ENCODE measurements at places on chromosomes 11 and 22.

DNA sequence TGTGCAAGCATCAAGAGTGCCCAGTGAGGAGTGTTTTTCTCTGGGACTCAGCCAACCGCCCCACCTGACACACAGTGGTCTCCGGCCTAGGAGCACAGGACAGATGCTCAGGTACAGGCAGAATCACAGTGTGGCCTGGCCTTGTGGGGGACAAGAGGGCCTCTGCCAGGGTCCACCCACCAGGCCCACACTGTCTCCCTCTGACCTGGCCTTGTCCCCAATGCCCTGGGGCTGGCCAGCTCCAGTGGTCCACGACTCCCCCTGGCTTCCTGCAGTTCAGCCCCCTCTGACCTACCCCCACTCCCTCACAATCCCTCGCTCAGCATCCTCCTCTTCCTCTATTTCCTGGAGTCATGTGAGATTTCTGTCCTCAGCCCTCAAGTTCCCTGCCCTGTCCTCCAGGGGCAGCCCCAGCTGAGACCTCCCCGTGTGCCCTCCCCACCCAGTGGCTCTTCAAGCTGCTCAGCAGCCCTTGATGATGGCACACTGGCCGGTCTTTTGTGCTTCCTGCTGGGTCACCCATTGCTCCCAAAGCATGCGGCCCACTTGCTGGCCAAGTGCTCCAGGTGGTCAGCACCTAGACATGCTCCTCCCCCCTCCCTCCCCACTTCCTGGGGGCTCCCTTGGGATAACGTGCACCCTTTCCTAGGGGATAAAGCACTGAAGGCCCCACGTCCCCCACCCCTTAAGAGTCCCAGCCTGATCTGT, 1.7 kb downstream of the TSSK2 start:
- no peak for DNase-seq

DNA sequence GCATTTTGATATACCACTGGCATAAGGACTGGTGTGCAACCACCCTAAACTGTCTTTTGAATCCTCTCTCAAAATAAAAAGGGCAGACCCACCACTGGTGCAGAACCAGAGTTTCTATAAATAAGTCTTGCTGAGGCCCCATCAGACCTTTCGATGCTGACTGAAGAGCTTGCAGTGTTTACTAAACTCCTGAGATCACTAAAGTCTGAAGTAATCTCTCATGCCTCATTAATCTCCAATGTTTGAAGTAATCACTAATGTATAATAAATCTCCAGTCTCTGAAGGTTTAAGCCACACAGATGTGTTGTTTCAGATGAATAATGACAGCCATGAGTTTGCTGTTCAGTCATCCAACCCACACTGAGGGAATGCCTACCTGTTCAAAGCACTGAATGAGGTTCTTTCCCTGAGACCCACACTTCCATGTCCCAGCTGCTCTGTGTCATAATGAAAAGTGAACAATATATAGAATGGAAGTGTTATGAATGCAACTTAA, 50.6 kb upstream of the DEUP1 start:
- DNase-seq = no peak

DNA sequence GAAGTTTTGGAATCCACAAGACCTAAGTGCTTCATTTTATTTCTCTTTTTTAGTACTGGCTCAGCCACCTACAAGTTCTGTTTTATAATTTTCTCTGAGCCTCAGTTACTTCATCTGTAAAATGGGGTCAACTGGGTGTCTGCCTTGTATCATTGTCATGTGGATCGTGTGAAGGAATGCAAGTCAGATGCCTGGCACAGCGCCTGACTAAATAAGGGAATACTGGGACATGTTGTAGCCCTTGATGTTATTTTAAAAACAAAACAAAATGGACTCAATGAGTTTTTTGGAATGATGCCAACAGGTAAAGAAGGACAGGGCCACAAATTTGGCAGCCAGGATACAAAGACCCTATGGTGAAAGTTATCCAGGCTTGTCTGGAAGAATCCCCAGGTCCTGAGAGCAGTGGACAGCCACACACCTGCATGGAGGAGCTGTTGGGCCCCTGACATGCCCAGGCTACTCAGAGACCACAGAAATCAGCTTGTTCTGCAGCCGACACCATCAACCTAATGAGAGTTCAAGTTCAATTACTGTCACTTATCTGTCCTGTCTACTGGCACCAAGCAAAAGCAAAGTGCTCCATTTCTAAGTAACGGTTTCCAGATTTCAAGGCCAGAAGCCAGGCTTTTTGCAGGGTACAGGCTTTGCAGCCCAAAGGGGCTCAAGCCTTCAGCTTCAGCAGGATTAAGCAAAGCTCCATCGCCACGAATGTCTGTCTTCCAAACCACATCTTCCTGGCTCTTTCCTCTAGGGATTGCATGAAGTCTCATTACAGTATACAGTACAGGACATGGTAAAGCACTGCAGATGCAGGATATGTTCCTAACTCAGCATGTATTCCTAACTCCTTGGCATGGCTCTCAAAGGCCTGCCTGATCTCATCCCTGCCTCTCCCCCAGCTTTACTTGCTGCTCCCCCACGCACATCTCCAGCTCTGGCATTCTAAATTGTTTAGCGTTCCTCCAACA, 18.4 kb downstream of the DKK3 start:
- DNase-seq = no peak

DNA sequence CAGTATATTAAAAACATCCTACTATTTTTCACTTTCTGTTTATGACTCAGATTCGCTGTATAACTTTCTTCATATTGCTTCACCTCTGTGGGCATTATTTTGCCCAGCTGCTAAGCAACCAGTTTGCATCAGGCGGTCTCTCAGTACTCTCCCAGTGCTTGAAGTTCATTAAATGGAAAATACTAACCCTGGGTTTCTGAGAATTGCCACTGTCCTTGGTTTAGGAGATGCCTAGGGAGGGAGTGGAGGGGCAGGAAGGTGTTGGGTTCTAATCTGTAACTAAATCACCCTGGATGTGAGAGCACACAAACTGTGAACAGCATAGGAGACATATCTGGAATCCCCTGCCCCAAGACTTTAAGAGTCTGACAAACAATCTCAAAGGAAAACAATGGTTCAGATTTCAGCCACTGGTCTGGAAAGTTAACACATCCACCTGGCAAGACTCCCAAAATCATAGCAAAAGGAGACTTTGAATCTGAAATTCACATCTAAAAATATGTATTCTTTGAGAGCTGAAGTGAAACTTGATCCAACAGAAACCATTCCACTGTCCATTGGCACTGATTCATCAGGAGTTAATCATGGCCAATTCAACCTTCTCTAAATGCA, 540.0 kb downstream of the SOX6 start:
- DNase-seq = no peak

DNA sequence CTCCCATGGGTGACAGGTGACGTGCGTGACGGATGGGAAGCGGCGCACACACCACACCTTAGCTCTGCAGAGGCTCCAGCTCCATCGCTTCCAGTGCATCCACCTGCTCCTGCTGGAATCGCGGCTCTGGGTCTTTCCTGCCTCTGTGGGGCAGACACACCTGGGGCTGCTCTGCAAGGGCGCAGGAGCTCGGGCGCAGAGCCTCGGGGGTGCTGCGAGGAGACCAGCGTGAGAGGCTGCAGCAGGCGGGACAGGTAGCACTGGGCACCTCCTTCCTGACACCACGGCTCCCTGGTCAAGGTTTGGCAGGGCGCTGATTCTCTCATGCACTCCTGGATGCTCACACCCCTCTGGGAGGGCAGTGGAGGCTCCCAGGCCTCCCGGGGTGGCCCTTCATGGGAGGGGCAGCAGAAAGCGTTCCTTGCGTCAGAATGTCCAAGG, 1494.3 kb downstream of the BRD1 start:
- no peak for DNase-seq

DNA sequence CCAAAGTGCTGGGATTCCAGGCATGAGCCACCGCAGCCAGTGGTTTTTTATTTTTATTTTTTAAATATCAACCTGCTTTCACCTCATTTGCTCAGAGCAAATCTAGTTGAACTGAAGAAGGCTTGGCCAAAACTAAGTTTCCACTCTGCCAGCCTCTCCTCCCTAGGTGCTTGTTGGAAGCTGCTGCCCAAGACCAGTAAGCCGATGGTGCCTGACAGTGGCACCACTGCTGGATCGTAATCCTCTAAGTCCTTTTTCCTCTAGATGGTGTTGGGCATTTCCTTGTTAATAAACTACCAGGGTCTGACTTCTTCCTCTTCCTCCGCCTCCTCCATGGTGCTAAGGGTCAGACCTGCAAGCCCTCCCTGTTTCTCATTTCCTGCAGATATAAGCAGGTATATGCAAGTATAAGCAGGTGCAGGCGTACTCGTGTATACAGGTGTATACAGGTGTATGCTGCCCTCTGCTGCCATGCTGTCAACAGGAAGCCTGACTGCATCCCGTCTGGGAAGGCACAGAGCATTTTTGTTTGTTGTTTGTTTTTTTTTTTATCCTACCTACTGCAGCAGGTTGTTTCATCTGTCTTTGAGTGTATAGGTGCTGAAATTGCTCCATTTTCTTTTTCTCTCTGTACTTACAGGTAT, 1.6 kb downstream of the NADSYN1 start:
- DNase-seq = no peak

DNA sequence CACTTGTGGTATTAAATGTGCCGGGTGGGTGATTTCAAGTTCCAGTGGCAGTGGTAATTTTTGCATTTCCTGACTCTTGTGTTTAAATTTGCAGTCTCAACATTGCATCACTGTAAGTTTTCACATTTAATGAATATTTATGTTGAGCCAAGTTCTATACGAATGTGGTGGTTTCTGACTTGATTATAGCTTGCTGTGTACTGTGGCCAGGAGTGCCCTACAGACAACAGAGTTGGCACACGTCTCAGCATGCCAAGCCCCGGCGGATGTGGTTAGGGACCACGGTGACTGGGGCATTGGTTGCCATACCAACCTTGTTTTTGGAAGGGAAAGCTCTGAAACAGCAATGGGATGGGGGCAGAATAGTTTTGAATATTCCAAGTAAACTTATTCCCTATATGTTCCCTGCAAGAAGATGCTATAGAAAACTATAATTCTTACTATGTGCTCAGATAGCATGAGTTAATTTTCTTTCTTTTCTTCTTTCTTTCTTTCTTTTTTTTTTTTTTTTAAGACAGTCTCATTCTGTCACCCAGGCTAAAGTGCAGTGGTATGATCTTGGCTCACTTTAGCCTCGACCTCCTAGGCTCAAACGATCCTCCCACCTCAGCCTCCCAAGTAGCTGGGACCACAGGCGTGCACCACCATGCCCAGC, 16.0 kb downstream of the ZNRF3 start:
- DNase-seq = no peak

- DNase-seq = no peak
Observed at GRCh38 chr22:44917372-44918165, 92.2 kb downstream of the PHF21B start.

GRCh38 chr11:17551347-17552040, 4.4 kb downstream of the OTOG start:
- no peak for DNase-seq

DNA sequence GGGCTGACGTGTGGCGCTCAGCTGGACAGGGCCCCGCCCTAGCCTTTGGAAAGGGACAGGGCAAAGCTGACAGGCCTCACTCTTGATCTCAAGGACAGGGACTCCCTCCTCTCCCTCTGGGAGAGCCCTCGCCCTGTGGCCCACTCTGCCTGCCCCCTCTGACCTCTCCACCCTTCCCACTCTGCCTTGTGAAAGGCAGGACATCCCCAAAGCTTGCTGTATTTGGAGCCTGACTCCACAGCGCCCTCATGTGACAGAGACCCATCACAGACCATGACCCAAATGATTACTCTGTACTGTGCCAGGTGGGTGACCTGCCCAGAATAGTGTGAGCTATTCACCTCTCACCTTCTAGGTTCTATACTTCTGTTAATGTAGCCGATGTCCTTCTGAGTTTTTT, 18.8 kb downstream of the P2RY2 start:
- DNase-seq = no peak

GRCh38 chr11:120877746-120878365, 146.0 kb upstream of the TBCEL start:
- DNase-seq = no peak

DNA sequence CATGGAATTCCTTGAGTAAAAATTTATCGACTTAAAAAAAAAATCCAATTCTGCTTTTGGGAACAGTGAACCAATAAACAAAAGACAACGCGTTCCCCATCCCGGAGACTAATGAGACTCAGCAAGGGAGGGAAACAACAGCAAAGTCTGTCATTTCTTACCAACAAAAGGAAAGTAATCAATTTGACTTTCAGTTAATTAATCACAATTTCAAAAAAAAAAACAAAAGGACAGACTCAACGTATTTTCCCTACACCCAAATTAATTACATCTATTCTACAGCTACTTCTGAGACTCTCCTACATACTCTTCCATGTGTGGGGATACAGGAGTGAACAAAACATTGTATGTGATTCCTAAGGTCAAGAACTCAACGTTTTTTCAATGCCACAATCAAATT, 1.9 kb downstream of the RDX start:
- DNase-seq = no peak

- DNase-seq = no peak
Observed at GRCh38 chr22:45203150-45203951, 37.3 kb downstream of the KIAA0930 start.

GRCh38 chr11:64450168-64450560, 91.2 kb downstream of the RPS6KA4 start:
- no peak for DNase-seq

- DNase-seq = no peak
Observed at GRCh38 chr22:38266120-38266519, 6.7 kb downstream of the TMEM184B start.

DNA sequence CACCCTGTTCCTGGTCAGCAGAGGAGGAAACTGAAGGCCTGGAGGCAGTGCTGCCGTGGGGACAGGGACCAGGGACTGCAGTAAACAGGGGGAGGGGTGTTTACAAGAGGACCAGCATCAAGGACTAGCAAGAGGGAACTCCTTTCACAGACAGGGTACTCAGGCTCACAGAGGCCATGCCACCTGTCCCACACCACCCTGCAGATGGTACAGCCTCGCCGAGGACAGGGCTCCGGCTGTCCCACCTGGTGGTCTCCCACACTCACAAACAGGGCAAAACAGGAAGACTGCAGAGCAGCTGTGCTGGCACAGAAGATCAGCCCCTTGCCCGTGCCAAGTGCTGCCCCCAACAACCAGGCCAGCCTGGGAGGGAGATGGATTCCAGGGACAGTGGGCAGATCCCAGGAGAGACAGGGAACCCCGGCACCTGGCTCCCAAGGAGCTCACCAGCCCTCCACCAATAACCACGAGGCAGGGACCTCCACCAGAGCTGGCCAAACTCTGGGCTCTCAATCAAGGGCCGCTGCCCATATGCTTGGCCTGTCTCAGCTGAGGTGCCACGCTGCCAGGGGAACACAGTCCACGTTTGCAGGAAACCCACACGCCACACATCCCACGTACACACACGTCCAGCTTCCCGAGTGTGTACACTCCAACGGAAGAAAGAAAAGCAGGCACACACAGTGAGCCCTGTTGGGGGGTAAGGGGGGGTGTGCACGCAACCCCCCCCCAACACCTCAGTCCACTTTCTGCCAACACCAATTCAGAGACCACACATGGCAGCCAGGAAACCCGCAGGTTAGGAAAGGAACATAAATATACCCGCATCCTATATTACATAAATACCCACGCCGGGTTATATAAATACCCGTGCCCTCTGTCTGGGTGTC, 2.1 kb downstream of the CSNK1E start:
- no peak for DNase-seq

All from activated CD4-positive, alpha-beta T cell treated with anti-CD3 and anti-CD28 coated beads, Interleukin-2, amount 50 U/mL, for 24 hours (primary cell).